Stimulated activated CD4-positive, alpha-beta T cell treated with anti-CD3 and anti-CD28 coated beads, Interleukin-15, amount 100 ng/mL, for 1 hour (primary cell): ENCODE measurements at places on chromosomes 6 and 20.

GRCh38 chr20:46406986-46407670, 713 bp upstream of the ELMO2 start:
- DNase-seq, result peak; percentile 82

GRCh38 chr20:8033151-8033841, 13.7 kb upstream of the TMX4 start:
- no peak for DNase-seq

DNA sequence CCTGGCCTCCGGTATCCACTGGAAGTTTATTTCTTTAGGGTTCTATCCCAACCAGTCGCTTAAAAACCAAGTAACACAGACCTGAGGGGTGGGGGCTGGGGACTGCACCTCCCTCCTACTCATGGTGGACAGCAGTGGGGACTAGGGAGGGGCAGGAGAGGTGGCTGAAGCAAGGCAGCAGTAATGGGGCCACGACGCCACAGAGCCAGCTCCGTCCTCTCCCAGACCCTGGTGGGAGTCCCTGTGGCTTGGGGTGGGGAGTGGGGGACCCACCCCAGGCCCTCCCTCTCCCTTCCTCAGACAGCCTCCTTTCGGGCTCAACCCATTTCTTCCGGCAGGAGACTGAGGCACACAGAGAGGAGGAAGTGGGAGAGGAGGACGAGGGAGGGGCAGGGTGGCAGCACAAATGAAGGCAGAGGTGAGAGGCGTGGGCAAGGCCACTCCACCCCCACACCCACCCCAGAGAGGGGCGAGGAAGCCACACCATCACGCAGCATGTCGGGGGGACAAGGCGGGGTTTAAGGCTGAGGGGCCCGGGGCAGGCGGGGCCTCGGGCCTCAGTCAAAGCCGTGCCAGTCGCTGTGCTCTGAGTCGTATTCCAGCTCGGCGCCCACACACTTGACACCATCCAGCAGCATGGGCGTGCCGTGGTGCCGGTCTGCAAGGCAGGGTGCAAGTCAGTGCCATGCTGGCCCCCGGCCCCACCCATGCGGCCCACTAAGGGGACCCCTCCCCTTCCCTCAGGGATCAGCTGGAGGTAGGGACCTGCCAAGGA, 13.9 kb downstream of the ADISSP start:
- DNase-seq, result no peak

- DNase-seq, result no peak
These were observed 18.9 kb downstream of the PHACTR2 start for GRCh38 chr6:143696664-143697000.

DNA sequence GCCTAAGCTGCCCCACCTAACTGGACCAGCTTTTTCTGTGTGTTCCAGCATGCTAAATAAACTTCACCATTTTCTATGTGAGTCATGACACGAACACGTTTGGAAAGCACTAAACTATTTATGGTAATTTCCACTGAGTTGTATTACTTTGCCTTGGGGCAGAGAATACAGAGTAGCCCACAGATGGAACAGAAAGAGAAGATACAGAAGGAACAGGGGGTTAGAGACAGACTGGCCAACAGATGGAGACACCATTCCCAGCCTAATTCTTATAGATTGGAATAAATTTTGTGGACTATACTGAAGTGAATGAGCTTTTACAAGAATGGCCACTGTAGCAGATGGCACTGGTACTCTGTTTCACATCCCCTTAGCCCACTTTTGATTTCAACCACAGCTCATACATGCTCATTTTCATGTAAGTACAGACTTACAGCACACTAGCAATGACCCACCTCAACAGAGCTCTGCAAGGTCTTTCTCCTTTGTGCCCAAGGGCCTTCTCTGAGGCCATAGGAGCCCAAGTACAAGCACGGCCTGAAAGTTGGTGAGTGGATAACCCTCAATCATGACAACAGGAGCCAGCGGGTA, 13.1 kb upstream of the NT5DC1 start:
- DNase-seq, result no peak

GRCh38 chr6:16583144-16583762, 178.0 kb downstream of the ATXN1 start:
- no peak for DNase-seq

GRCh38 chr6:108873251-108873650, 25.0 kb downstream of the ARMC2 start:
- no peak for DNase-seq

DNA sequence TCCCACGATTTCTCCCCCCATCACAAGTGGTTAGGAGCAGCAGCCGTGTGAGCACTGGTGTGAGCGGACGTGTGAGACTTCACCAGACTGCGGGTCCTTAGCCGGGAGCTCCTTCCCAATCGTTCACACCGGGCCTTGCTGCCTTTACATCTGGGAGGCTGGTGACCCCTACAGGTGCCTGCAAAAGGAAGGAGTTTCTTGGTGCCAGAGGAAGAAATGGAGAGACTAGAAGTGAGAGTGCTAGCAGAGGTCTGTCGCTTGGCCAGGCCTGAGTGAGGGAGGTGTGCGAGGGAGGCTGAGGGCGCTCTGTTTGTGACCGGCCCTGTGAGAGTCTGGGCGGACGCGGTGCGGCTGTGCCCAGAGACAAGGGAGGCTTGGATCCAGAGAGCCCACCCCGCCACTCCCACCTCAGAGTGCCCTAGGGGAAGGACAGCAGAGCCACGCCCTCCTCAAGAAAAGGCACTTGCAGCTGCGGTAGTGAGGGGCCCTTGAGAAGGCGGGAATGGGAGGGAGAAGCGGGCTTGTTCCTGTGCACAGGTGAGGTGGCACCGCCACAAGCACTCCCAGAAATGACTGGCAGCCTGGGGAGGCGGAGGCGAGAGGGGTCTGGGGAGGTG, 10.0 kb upstream of the ARMC2 start:
- DNase-seq, result no peak

DNA sequence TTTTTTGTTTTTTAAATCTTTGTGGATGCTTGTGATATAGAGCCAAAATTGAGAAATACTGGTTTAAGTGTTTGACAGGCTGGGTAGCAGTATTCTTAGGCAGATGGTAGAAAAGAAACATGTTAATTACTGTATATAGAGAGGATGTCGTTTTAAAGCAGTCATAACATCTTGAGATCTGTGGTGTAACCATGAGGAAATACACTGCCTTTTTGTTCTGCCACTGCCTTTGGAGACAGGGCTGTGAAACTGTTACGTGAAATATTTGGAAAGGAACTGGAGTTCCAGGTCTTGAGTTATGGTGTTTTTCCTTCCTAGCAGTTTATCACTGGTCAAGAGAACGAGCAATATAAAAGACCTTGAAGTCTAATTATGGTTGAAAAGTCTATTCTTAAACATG, 19.5 kb downstream of the STXBP5 start:
- no peak for DNase-seq

GRCh38 chr20:32465092-32465900, 107.2 kb downstream of the ASXL1 start:
- DNase-seq, result no peak

DNA sequence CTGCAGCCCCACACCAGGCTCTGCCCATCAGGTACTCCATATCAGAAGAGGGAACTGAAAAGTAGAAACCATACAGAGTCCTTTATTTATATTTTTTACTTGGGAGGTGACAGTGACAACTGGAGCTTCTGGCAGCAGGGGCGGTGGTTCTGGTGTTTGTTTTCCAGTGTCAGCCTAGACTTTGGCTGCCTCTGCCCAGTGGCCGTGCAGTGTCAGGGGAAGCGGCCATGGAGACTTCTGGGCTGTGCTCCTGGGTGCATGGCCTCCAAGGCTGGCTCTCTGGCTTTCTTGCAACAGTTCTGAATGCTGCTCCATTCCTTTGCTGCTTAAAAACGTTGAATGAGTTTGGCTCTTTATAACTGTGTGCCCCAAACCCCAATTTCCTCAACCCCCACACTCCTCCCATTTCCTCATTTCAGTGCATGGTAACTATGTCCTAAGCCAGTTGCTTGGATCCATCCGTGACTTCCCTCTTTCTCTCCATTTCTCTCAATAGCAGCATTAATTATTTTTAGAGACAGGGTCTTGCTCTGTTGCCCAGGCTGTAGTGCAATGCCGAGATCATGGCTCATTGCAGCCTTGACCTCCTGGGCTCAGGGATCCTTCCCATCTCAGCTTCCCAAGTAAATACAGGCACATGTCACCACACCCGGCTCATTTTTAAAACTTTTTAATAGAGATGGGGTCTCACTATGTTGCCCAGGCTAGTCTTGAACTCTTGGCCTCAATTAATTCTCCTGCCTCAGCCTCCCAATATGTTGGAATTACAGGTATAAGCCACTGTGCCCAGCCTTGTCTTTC, 141.1 kb upstream of the SGK1 start:
- no peak for DNase-seq

- no peak for DNase-seq
These were observed 224.5 kb upstream of the AGPAT4 start for GRCh38 chr6:161498359-161498758.

DNA sequence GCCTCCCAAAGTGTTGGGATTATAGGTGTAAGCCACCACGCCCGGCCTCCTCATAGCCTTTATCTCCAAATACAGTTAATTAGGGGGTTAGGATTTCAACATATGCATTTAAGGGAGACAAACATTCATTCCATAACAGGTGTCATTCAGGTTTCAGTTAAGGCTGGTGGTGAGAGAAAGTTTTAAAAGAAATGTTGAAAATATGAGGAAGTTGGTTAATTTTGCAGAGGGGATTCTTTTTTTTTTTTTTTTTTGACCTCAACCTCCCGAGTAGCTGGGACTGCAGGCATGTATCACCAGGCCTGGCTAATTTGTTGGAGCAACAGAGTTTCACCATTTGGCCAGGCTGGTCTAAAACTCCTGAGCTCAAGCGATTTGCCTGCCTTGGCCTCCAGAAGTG, 12.5 kb upstream of the EBF4 start:
- DNase-seq, result no peak

GRCh38 chr6:1100269-1100668, 211.6 kb upstream of the FOXQ1 start:
- DNase-seq, result no peak

- DNase-seq, result no peak
These were observed 79.3 kb downstream of the VGLL2 start for GRCh38 chr6:117344444-117345291.

GRCh38 chr6:169965239-169965638, 213.8 kb downstream of the ERMARD start:
- no peak for DNase-seq

- DNase-seq, result no peak
These were observed 39.7 kb downstream of the SLC26A8 start for GRCh38 chr6:35984701-35985100.

- DNase-seq, result no peak
These were observed 676.6 kb downstream of the DHX35 start for GRCh38 chr20:39638731-39639130.

DNA sequence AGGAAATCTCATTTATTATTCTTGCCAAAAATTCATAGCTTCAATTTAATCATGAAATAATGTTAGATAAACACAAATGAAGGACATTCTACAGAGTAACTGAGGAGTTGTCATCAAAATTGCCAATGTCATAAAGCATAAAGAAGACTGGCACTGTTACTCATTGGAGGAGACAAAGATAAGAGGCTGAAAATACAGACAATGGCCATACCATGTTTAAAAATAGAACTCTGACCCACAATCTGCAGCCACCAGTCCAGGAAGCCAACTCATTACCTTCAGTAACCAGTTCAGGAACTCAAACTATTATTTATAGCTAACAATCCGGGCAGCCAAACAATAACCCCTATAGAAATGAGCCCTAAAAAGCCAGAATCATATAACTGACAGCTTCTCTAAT, 795.6 kb downstream of the TENT5A start:
- DNase-seq, result no peak

GRCh38 chr20:2757001-2757400, 43.4 kb downstream of the CPXM1 start:
- no peak for DNase-seq

DNA sequence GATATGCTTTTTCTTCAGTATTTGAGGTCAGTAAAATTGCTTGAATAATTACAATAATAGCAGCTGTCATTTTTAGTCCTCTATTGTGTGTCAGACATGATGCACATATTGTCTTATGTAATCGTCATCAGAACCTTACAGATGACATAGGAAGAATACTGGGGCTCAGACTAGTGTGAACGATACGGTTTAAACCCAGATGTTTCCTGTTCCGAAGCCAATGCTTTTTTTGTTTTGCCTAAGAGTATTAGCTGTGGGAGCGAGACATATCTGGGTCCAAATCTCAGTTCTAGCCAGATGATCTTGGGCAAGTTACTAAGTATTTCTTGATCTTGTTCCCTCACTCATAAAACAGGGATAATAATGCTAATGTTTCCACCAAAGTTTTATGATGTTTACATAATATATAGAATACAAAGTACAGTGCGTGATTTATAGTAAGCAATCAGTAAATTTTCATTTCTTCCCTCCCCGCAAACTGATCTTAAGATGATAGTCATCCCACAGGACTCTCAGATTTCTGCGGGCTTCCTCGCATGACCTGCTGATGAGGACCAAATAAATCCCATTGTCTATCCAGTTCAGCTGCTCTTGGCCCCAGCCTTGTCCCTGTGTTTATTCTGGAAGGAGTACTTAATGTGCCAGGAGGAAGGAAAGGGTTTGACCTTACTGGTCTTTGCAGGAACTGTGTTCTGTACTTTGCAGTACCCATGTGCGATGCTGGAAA, 98.2 kb downstream of the CAP2 start:
- no peak for DNase-seq

GRCh38 chr6:40804905-40805304, 217.7 kb upstream of the LRFN2 start:
- DNase-seq, result no peak

GRCh38 chr6:1486387-1486786, 97.0 kb downstream of the FOXF2 start:
- no peak for DNase-seq

- no peak for DNase-seq
These were observed 16.0 kb downstream of the HECA start for GRCh38 chr6:139150920-139151319.

- no peak for DNase-seq
These were observed 506.6 kb upstream of the MAN1A1 start for GRCh38 chr6:119856136-119856535.

- no peak for DNase-seq
These were observed 4.5 kb upstream of the AP5S1 start for GRCh38 chr20:3815703-3816315.

GRCh38 chr6:129485746-129486145, 224.2 kb downstream of the ARHGAP18 start:
- no peak for DNase-seq

DNA sequence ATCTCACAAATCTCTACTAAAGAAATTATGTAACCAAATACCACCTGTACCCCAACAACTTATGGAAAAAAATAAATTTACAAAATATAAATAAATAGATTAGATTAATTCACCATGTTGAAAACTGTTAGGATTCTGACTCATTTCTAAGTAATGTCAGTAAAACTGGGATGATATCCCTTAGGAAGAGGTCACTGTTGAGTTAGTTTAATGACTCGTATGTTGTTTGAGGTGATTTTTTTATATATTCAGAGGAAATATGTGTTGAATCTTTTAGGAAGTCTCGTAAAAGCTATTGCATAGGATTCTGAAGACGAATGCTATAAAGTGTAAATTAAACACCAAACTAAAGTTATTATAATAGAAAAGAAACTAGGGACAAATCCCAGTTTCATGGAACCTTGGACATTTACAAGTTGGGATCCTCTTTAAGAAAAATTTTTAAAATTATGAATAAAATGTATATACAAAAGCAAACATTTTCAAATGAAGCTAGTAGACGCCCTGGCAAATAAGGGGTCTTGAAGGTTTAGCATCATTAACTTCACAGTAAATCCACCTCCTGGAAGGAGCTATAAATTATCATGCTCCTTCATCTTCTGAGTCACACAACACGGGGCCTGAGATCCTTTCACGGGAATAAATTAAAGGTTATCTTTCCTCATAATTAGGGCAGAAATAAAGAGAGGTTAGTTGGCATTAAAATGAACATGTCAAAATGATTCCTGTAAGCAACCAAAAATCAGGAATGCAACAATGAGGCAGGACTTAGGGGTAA, 37.0 kb upstream of the POU3F2 start:
- no peak for DNase-seq

- no peak for DNase-seq
These were observed 120.1 kb downstream of the TCP11 start for GRCh38 chr6:35021004-35021403.
